Bone marrow (tissue), 2 donors: ENCODE measurements at places on chromosomes 6 and 20.

DNA sequence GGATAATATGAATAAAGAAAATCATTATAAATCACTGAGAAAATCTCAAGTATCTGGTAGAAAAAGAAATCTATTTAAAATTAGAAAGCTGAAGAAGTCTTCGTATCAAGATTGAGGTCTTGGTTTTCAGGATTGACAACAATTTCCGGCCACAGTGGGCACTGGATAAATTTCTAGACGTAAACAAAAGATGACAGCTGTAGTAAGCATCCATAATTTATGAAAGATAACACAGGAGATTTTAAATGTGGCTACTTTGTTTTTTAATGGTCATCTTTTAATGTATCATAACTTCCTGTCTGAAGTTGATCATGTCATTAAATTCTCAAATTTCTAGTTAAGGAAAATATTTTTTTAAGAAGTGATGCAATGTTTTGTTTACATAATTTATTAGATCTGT is 444.2 kb downstream of the HTR1B start:
- DNase-seq, result no peak

- no peak for DNase-seq
These were observed 27.9 kb downstream of the B4GALT5 start for GRCh38 chr20:49685809-49686208.

GRCh38 chr6:114581293-114581692 is 238.5 kb upstream of the HS3ST5 start:
- no peak for DNase-seq

DNA sequence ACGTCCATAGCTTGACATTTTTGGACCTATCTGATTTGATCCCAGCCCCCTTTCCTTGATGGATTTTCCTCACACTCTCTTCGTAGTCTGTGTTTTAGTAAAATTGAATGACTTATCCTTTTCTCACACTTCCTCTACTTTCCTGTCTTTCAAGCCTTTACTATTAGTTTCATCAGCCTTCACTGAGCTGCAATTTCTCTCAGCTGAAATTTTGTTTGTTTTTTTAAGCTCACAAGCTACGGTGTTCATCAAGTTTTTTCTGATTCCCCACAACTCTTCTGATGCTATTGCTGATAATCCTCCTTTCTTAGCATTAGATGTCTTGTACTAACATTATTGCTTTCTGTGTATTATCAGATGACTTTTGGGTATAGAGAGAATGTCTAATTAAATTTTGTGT is 263.7 kb downstream of the TBX18 start:
- DNase-seq, result no peak

- no peak for DNase-seq
These were observed 81.3 kb downstream of the AFDN start for GRCh38 chr6:167907837-167908681.
